ENCODE measurements at places on chromosomes 11 and 22.

- DNase-seq, result no peak
Measured at GRCh38 chr11:61923166-61924063, 6.0 kb upstream of the RAB3IL1 start.

GRCh38 chr11:74299015-74299414 lies 12.4 kb downstream of the P4HA3 start:
- no peak for DNase-seq

DNA sequence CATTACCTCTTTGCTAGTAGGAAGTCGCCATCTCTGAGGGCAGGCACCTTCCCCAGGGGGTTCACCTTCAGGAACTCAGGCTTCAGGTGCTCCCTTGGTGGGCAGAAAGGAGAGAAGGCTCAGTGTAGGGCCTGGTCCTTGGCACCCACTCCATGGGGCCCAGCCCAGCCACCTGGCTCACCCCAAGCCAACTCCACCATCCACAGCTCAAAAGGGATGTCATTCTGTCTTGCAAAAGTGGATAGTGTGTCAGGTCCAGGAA lies 2.7 kb upstream of the GSTT4 start:
- DNase-seq, result no peak

- no peak for DNase-seq
Measured at GRCh38 chr11:120001178-120002090, 136.5 kb downstream of the TRIM29 start.

GRCh38 chr22:23698673-23699235 lies 7.9 kb downstream of the RGL4 start:
- no peak for DNase-seq

DNA sequence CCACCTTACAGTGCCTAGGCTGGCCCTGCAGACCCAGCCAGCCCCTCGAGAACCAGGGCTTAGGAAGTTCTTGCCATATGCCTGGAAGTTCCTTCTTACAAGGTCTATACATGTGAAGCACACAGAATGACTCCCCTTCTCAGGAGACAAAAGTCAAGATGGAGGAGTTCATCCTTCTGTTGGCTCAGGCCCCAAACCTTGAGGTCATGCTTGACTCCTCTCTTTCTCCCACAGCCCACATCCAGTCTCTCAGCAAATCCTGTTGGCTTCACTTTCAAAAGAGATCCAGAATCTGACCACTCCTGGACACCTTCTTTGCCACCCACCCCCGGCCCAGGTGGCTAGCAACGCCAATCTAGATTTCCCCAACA lies 1.7 kb upstream of the CD248 start:
- DNase-seq, result no peak

- no peak for DNase-seq
Measured at GRCh38 chr11:89443361-89444322, 47.5 kb downstream of the NOX4 start.

- no peak for DNase-seq
Measured at GRCh38 chr22:34045311-34045710, 125.0 kb upstream of the LARGE1 start.

- DNase-seq, result no peak
Measured at GRCh38 chr22:22737590-22737989, 93.2 kb downstream of the GGTLC2 start.

- DNase-seq, result no peak
Measured at GRCh38 chr22:37972527-37972926, 11.8 kb downstream of the SOX10 start.

DNA sequence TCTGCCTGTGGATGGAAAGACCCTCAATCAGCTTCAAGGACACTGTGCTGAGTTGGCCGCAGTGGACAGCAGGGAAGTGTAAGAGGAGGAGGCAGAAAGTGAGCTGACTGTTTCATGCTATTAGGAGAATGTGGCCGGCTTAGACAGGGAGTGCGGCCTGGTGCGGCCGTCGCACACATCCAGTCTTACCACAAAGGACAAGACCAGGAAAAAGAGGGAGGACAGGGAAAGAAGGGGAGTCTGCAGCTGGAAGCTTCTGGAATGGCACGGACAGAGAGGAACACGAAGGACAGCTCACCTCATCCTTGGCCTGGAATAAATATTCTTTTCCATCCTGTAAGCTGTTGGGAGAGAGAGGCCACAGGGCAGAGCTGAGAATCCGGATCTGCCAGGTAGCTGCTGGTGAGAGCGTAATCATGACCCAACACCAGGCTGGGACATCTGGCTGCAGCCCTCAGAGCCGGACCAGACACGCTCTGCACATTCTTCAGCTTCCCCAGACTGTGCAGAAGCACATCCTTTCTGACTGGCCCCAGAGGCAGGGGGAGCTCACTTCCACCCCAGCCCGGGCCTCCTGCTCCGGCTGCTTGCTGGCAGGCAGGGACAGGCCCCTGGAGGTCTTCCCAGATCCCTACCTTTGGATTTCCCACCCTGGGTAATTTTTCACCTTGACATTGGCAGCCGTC lies 8.6 kb upstream of the RBM4B start:
- DNase-seq, result no peak

DNA sequence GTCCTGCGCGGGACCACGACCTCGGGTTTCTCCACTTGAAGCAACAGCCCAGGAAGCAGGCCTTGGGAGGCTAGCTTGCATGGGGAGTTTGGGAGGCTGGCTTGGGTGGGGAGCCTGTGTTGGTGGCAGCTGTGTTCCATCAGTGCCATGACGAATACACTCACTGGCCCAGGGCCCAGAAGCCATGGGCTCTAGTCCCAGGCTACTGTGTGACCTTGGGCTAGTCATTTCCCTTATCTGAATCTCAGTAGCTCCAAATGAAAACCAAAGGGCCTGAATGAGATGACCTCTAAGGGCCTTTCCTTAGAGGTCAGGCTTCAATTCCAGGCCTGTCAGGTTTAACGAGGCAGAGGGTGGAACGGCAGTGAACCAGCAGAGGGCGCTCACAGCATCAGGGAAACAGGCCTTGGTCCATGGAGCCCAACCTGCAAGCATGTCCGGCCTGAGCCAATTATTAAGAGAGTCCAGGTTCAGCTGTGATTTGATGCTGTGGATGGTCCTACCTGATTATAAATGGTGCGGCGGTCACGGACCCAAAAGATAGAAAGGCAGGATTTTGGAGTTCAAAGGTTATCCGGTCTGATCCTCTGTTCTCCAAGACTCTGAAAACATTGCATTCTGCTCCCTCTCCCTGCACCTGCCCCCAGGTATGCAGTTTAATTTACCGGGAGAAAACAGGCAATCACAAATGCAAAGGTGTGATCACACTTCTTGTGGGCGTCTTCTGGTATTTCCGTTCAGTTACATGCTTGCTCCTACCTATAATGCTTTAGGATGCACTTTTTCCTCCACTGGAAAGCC lies 15.9 kb downstream of the PTPN5 start:
- DNase-seq, result peak; percentile 10

DNA sequence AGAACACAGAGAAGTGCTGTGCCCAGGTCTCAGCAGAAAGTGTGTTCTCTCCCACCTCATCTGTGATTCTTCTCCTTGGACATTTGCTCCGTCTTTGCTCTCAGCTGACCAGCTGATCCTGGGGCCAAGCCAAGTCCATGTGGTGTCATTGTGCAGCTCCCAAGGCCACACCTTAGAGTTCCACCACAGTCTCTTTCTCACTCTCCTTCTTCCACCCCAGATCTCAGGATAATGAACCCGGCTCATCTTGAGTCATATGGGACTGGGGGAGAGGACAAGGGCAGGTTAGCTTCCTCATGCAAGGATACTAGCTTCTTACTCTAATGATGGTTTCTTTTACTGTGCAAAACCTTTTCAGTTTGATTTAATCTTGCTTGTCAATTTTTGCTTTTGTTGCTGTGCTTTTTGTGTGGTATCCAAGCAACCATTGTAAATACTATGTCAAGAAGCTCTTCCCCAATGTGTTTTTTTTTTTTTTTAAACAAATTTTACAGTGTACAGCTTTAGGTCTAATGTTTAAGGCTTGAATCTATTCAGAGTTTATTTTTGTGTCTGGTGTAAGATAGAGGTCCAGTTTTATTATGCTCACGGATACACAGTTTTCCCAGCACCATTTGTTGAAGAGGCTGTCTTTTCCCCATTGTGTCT lies 75.0 kb upstream of the OR4B1 start:
- no peak for DNase-seq

- DNase-seq, result no peak
Measured at GRCh38 chr11:223026-223789, 12.9 kb downstream of the SIRT3 start.

- DNase-seq, result no peak
Measured at GRCh38 chr11:44138286-44138685, 42.8 kb downstream of the EXT2 start.

DNA sequence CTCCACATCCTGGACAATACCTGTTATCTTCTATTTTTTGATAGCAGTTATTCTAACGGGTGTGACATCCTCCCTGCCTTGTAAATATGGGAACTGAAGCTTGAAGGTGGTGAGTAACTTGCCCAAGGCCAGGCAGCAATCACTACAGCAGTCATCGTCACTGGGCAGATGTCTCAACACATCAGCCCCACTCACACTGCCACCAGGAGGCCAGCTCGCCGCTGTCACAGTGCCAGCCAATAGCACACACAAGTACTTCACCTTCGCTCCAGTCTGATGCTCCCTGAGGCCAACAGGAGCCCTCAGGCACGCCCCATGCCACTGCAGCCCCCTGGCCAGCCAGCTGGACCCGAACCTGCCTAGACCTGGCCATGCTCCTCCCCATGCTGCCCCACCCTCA lies 4.9 kb upstream of the TTLL1 start:
- no peak for DNase-seq

DNA sequence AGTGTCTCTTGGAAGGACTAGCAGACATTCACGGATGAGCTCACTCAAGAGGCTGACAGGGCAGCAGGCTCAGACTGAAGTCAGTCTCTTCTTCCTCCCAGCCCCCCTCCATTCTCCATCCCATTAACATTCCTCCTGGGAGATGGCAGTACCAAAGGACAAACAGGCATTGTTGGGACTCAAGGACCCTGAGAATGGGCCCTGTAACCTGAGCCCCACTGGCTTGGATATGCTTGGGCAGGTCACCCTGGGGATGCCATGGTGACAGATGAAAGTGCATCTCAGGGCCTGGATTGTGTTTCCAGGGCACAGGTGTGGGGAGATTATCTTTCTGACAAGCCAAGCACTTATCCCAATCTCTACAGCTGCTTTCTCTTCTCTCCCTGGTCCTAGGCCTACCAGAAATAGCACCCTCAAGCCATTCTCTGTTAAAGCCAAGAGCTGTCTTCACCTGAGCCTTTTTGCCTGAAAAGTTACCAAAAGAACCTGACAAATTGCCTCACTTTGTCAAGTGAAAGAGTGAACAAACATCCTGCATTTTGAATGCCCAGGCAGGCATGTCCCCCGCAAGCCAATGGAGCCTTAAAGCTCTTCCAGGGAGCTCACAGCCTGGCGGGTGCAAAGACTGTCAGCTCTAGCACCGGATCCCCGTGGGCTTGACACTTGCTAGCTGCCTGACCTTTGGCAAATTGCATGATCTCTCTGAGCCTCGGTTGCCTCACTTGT lies 366.0 kb upstream of the NARS2 start:
- DNase-seq, result no peak

DNA sequence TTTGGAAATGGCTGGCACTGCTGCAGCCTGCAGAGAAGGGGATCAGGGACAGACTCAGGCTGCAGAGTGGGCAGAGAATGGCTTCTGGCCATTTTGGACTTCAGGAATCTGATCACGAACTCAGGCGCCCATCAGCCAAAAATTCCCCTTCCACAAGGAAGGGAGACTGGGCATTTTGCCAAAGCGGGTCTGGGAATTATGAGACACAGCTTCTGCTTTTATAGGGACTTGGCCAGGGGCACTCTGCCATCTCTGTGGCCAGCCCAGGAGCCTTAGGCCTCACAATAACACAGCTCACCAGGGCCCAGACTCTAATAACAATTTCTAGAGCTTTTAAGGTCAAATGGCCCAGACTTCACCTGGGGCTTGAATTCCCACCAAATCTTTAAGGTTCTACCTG lies 74.7 kb downstream of the CHST1 start:
- DNase-seq, result no peak

GRCh38 chr11:10937385-10937771 lies 79.5 kb upstream of the ZBED5 start:
- DNase-seq, result no peak

- DNase-seq, result no peak
Measured at GRCh38 chr11:90947930-90948329, 725.1 kb upstream of the CHORDC1 start.

DNA sequence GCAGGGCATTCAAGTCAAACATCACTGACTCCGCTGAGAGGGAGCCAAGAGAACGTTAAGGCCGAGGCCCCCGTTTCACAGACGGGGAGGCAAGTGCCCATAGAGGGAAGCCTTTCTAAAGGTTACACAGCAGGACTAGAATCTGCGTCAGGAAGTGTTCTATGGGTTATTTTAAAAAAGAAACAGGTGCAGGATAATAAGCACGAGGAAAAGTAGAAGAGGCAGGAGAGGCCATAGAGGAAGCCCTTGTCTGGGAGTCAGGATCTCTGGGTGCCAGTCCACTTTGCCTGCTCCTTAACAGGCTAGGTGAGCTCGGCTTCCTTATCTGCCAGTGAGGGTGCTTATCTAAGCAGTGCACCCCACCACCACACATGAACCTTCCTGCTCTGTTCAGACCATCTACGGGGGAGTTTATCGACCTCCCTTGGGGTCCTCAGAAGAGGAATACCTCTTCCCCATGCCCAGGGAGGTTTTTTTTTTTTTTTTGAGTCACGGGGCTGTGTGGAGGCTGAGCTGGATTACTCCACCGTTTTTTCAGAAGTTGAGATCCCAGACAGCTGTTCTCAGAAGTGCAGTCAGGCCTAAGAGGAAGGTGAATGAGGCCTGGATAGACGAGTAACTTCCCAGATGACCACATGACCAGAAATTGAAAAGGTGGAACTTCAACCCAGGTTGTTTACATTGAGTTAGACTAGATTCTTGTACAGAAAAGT lies 1.2 kb upstream of the FCHSD2 start:
- DNase-seq, result no peak

GRCh38 chr11:68753300-68753699 lies 2.0 kb upstream of the TESMIN start:
- no peak for DNase-seq

DNA sequence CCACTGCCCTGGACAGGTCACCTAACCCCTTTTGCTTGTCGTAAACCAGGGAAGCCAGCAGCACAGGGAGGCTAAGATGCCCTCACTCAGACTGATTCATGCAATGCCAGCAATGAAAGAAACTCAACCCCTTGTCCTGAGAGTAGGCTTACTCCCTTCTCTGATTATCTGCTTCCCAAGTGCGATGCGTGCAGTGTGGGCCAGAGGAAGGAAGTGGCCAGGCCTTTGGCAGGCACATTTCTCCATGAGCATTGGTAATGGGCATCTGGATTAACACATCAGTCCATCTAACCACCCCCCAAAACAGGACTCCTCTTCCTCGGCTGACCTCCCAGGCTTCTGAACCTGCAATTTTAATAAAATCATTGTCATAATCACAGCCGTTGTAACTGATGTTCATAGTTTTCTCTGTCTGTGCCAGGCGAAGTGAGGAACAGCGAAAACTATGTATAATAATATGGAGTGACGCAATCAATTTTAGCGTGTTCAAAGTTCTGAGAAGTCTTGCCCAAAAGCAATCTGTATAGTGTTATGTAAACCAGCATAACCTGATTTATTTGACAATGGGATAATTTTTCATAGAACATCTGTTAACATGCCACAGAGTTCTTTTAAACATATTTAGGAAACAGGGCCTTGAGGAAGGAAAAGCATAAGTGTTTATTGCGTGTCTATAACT lies 33.9 kb downstream of the TST start:
- no peak for DNase-seq
